ENCODE measurements at places on chromosomes 3 and 15. TPM values are rescaled to one million over a fixed set of nuclear protein-coding genes. Genes with fewer than 3 reads are reported as not detected.

Gene SKOR1
- total RNA-seq: not detected

Gene CFAP91
- total RNA-seq: 0.20 TPM

Gene ISY1
- total RNA-seq: 28.1 TPM

Gene CHRFAM7A
- total RNA-seq: not detected

Gene FAM107A
- total RNA-seq: 83.0 TPM

Gene DAZL
- not detected for total RNA-seq

Gene FAM174B
- total RNA-seq: 6.3 TPM

Gene SPINT1
- 2.2 TPM for total RNA-seq

Gene PRSS50
- total RNA-seq: not detected

Gene ADGRG7
- total RNA-seq: not detected

Gene WNT7A
- total RNA-seq: not detected

Gene CHRD
- total RNA-seq: 0.07 TPM

Gene PEX5L
- total RNA-seq: not detected

Gene CLEC3B
- not detected for total RNA-seq

Gene PLXNB1
- 9.3 TPM for total RNA-seq

Gene SLC9A9
- 1.5 TPM for total RNA-seq

Gene CILP
- total RNA-seq: not detected

Gene TICRR
- total RNA-seq: 6.0 TPM

Gene P2RY1
- 1.7 TPM for total RNA-seq

Gene CCDC9B
- total RNA-seq: 7.7 TPM

Gene ARNT2
- total RNA-seq: not detected

Gene DISP2
- total RNA-seq: 0.13 TPM

Gene ITPKA
- total RNA-seq: 0.44 TPM

Gene NME9
- not detected for total RNA-seq

Gene GP9
- total RNA-seq: 0.53 TPM

Gene RBP2
- not detected for total RNA-seq

Gene IQGAP1
- 248 TPM for total RNA-seq

Gene GPR87
- not detected for total RNA-seq

Gene RHCG
- not detected for total RNA-seq

Measured in mammary microvascular endothelial cell (primary cell).